ENCODE measurements at places on chromosomes 13 and 19.

DNA sequence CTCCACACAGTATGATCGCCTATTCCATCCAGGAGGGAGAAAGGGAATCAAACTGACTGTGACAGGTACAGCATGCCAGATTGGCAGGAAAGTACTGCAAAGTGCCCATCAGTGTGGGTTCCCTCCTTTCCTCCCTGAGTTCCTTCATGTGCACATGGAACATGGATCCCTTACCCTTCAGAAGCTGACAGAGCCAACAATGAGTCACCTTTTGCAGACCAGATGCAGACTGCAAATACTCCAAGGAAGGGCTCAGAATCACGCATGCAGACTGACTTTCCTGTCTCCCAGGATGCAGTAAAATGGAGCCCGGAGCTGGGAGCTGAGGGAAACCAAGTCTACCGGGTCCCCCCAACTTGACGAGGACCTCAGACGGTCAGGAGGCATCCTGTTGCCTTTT lies 41.8 kb downstream of the SACS start:
- DNase-seq, result no peak

GRCh38 chr19:32068793-32069192 lies 276.6 kb upstream of the ZNF507 start:
- no peak for DNase-seq

DNA sequence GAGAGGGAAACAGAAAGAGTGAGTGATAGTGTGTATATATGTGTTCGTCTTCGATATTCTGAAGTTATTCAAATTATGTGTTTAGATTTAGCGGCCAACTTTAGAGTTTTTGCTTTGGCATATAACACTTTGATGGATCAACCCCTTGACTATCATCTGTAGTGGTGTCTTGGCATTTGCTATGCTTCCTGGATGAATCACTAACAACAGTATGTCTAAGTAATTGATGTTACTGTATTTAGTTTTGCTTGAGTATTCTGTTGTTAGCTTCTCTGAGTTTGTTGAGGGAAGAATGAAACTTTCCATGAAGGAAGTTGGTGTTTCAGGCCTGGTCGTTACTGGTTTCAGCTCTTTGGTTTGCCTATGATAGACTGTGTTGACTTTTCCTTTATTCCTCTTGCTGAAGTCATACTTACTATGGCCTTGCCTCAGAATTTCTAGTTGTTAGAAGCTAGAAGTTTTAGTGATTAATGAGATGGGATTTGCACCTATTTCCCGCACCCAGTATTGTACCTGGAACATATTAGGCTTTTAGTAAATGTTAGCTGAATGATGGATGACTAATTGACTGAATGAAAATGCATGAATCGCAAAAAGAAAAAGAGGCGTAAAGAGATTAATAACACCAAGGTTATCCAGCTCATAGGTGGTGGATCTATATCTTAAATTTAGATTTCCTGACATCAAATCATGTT lies 20.7 kb downstream of the NDFIP2 start:
- no peak for DNase-seq

DNA sequence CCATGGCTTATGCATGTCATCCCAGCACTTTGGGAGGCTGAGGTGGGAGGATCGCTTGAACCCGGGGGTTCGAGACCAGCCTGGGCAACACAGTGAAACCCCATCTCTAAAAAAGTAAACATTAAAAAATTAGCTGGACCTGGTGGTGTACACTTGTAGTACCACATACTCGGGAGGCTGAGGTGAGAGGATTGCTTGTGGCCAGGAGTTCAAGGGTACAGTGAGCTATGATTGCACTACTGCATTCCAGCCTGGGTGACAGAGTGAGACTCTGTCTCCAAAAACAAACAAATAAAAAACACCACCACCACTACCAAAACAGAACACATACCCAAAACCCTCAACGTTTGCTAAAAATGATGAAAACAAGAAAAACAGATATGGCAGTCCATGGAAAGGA lies 15.9 kb downstream of the FBXO17 start:
- no peak for DNase-seq

DNA sequence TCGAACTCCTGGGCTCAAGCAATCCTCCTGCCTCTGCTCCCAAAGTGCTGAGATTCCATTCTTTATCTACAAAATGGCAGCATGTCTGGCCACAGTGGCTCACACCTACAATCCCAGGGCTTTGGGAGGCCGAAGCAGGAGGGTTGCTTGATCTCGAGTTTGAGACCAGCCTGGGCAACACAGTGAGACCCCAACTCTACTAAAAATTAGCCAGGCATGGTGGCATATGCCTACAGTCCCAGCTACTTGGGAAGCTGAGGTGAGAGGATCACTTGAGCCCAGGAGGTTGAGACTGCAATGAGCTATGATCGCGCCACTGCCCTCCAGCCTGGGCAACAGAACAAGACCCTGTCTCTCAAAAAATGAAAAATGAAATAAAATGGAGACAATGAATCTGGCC lies 6.1 kb downstream of the NAPA start:
- no peak for DNase-seq

DNA sequence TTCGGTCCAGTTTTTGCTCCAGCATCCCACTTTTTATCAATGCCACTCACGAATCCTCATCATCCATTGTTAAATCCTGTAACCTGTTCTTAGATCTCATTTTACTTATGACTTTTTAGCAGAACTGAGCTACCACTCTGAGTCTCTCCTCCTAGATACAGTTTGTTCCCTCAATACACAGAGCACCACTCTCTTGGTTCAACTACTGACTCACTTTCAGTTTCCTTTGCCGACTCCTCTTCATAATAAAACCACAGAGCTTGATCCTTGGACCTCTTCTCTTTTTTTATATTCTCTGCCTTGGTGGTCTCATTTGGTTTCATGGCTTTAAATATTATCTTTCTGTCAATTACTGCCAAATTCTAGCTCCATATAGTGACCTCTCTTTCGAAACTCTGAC lies 150.3 kb downstream of the SLITRK5 start:
- no peak for DNase-seq

GRCh38 chr19:19372656-19373416 lies 32.6 kb upstream of the GATAD2A start:
- DNase-seq, result no peak

DNA sequence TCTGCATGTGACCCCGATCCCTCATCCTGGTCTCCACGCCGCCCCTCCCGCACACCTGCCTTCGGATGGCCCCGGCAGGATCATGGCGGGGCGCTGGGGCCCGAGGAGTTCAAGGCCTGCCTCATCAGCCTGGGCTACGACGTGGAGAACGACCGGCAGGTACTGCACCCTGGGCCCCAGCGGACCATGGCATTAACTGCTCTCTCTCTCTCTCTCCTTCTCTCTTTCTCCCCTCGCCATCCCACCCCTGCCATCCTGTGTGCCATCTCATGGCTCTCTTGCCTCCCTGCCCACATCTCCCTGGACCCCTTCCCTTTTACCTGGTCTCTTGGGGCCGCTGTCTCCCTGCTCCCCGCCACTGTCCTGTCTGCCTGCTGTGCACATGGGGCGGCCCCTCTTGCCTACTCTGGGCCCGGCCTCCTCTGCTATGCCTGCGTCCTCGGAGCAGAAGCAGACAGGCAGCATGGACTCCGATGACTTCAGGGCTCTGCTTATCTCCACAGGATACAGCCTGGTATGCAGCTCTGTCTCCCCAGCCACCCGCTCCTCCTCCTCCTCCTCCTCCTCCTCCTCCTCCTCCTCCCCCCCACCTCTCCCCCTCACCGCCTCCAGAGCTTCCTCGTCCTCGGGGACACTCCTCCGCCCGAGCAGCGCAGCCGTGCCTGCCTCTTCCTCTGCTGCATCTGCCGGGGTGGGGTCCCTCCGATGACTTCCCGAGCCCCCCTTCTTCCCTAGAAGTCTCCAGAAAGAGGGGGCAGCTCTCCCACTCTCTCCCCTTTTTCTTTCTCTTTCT lies 16.2 kb downstream of the CAPN12 start:
- DNase-seq, result no peak

GRCh38 chr19:6861683-6862286 lies 25.6 kb upstream of the ADGRE1 start:
- DNase-seq, result no peak

DNA sequence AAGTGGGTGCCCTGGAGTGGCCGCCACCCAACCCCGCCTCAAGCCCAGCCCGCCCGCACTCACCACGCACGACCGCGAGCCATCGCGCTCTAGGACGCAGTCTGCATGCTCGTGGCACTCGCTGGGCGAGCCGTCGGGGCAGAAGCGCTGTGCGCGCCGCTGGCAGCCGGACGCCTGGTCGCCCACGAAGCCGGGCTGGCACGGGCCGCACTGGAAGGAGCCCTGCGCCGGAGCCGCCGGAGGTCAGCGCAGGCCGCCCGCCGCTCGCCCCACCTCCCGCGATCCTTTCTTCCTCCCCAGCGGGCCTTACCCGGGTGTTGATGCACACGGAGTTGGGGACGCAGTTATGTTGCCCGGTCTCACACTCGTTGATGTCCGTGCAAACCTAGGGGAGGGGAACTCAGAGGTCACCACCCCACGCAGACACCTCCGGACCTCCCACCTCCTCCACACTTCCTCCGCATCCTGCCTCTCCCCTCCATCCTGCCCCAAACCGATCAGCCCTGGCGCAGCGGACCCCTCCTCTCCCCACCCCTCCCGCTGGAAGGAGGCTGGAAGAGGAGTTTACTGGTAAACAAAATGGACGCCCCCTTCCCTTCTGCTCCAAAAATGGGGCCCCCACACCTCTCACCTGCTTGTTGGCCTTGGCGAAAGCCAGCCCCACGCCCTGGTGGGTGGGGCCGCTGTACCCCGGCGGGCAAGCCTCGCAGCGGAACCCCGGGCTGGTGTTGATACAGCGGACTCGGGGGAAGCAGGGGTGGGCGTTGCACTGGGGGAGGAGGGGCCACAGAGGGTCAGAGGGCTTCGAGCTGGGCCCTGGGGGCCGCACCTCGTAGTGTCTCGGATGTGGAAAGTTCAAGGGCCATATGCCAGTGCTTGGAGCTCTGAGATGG lies 2.3 kb downstream of the COMP start:
- DNase-seq, result no peak

DNA sequence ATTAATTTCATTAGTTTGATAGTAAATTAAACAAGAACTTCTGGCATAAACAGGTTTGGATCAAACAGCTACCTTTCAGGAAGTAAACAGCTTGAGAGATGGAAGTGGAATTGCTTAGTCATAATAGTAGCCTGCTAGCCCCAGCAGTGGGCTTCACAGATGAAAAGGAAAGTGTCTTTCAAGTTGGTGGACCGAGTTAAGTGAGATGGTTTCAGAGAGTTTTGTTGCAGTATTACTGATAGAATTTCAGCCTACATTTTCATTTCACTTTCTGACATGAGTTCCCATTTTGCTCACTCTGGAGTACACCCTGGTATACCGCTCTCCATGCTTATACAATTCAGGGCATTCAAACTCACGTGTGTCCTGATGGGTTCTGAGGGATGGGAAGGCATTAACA lies 2.0 kb upstream of the PTOV1 start:
- DNase-seq, result no peak

DNA sequence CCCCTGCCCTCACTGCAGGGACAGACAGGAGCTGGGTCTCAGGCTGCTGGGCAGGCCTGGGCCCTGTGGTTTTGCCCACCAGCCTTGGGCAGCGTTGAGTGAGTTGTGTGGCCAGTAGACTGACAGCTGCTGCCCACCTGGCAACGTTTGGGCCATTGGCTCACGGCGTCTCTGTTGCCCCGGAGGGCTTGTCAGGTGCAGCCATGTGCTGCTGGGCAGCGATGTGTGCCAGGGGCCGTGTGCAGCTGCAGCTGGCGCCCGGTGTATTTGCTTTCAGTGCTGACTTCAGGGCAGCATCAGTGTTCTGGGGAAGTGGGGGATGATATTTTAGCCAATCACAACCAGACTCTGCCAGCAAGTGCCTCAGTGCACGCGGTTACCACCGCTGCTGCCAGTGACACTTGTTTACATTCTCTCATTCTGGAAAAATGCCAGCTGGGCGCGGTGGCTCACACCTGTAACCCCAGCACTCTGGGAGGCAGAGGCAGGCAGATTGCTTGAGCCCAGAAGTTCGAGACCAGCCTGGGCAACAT lies 10.6 kb downstream of the FZR1 start:
- DNase-seq, result no peak

DNA sequence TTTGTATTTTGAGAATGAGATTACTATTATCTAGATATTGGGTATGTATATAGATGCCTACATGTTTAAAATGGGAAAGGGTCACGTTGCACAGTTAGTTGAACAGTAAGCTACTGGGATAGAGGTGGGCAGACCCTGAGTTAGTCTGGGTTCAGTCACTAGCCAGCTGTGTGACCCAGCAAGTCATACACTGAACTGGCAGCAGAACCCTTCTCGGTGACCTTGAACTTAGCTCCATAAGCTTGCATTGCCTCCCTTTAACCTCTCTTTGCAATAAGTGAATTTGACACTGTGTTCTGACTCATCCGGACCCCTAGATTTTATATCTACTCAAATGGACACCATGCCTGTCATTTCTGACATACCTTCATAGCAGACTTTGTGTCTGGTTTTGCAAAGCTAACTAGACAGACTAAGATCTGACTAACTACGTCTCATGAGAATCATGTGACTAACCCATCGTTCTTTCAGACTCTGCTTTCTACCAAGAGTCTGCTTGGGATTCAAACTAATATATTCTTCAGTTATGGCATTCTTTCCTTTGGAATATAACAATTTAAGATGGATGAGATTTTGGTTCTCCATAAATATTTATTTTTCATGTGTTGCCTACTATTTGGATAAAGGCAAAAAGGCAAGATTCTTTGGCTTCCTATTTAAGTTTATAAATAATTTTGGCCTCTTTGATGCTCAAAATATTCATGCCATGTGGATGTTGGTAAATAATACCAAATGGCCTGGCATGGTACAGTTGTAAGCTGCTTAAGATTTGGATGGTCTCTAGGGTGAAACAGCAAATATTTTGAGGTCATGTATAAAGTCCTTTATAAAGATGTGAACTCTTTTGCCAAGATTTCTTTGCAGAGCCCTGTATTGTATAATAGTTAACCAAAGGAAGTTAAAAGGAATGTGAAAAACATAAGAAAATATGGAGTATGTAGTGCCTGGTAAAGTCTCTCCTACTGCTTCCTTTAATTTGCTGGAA lies 159.3 kb downstream of the ITGBL1 start:
- DNase-seq, result no peak

DNA sequence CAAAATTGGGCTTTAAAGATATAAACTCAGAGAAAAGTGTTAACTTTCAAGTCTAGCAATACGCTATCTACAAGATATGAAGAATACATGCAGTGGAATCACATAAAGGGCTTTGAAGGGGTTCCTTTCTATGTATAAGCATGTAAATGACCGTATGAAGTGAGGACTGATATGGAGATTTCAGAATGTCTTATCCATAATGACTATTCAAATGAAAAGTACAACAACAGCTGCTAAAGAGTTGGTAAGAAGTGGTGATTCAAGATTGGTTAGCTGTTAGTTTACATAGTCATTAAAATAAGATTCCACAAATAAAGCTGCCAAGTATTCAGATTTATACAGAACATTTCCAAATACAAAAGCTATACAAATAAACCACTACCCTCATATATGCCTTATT lies 153.4 kb upstream of the STARD13 start:
- DNase-seq, result no peak

- DNase-seq, result no peak
Measured at GRCh38 chr13:44432650-44433049, 59.0 kb downstream of the SERP2 start.
